ENCODE measurements at places on chromosomes 6 and 20.

DNA sequence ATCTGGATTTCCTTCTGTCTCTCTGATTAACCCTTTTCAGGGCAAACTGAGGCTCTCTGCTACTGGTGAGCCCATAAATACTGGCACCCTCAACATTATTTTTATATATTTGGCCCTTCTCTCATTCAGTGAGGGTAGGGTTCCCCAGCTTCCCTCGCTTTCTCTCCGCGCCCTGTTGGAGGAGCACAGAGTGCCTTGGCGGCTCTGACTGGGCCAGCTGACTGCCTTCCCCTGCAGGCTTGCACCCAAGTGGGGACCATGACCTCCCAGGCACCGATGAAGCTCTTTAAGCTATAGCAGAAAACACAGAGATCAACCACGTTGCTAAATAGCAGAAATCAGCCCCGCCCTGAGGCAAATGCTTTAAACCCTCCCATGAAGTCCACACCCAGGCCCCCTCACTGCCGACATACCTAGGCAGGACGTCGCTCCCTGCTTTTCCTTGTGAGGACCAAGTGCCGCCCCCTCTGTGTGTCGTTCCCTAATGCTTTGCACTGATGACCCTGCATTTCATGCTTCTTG lies 105.0 kb downstream of the HUS1B start:
- H3K4me1 ChIP-seq = no peaks in the 10 kb centered on the region
- H3K36me3 ChIP-seq = peaks cover 12% of the 10 kb centered on the region
- H3K27me3 ChIP-seq = no peaks in the 10 kb centered on the region
- DNase-seq = no peak
- no peak overlapping the region for H3K27ac ChIP-seq
- H3K4me3 ChIP-seq = no peak overlapping the region

- no peak for DNase-seq
- no peaks in the 10 kb centered on the region for H3K36me3 ChIP-seq
- no peak overlapping the region for H3K4me3 ChIP-seq
- H3K27me3 ChIP-seq = no peaks in the 10 kb centered on the region
Measured at GRCh38 chr6:154157706-154158105, 118.7 kb downstream of the OPRM1 start.

GRCh38 chr6:52027699-52028098 lies 59.7 kb downstream of the PKHD1 start:
- no peaks in the 10 kb centered on the region for H3K36me3 ChIP-seq
- DNase-seq = no peak
- no peaks in the 10 kb centered on the region for H3K27me3 ChIP-seq
- H3K4me3 ChIP-seq = no peak overlapping the region
- H3K4me1 ChIP-seq = no peaks in the 10 kb centered on the region

DNA sequence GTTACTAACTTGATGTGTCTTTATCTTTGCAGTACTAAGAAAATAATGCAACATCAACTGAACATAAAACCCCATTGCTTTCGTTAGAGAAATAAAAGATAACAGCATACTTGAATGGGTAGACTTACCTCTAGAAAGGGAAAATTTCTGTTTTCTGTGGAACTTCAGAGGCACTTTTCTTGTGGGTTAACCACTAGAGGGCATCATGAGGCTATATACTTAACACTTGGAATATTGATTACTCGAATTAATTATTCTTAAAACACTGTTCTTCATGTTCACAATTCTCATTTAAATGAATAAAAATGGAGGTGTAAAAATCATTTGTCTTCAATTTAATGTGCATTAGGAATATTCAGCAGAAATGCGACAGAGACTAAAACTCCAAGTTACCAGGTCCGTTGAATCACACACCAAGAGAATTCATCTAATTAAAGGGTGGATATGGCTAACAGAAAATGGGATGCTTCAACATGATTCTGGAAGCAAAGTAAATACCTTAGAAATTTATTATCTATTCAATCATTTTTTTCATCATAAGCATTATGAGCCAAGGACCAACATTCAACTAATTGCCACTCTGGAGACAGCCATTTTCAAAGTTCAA lies 330.8 kb upstream of the PREP start:
- no peaks in the 10 kb centered on the region for H3K27me3 ChIP-seq
- no peaks in the 10 kb centered on the region for H3K36me3 ChIP-seq
- no peaks in the 10 kb centered on the region for H3K4me1 ChIP-seq
- no peak for DNase-seq

DNA sequence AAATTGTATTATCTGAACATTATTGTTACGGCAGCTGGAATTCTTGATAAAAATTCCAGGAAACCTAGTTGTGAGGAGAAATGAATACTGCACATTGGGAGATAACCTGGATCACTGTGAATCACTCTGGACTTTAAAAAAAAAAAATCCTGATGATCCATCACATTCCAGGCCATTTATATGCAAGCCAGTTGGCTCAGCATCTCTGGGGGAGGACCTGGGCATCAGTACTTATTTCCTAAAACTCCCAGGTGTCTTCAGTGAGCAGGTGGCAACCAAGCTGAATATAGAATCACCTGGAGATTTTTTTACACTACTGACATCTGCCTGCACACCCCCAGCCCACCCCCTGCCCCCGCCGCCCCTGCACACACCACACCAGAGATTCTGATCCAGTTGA lies 39.1 kb upstream of the SIRT5 start:
- no peak overlapping the region for H3K27ac ChIP-seq
- H3K4me1 ChIP-seq = no peaks in the 10 kb centered on the region
- H3K36me3 ChIP-seq = no peaks in the 10 kb centered on the region

DNA sequence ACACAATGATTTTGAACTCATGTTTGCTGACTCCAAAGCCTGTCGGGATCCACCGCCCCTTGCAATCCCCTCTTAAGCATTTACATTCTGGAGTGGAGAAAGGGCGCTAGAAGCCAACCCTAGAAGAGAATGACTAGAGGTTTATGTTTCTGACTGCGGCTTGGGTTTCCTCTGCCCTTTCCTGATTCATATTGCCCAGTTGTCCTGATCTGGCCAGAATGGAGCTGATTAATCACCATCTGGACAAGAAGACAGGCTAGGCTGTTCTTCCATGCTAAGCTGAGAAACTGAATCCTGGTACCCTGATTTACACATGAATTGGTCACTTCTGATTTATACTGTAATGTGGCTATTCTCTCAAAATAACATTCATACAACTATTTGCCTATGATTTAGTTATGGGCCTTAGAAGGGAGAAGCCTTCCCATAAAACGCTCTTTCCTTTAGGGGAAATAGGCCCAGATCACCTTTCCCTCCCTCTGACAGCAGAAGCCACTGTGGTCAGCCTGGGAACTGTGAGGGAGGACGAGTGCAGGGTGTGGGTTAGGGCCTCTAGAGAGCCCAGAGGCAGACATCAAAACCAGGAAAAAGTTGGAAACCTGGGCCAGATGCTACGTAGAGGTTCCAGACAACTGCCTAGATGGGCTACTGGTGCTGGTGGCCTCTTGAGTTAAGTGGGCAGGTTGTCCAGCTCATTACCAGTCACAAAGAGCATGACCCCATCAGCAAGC lies 199.2 kb upstream of the PRDM1 start:
- H3K4me3 ChIP-seq = no peak overlapping the region
- H3K27me3 ChIP-seq = no peaks in the 10 kb centered on the region
- H3K27ac ChIP-seq = no peak overlapping the region
- peaks cover 7% of the 10 kb centered on the region for H3K4me1 ChIP-seq
- no peaks in the 10 kb centered on the region for H3K36me3 ChIP-seq

- H3K4me3 ChIP-seq = no peak overlapping the region
- no peaks in the 10 kb centered on the region for H3K27me3 ChIP-seq
- H3K27ac ChIP-seq = no peak overlapping the region
- no peaks in the 10 kb centered on the region for H3K4me1 ChIP-seq
- DNase-seq = no peak
- no peaks in the 10 kb centered on the region for H3K36me3 ChIP-seq
Measured at GRCh38 chr20:59723607-59724456, 119.5 kb downstream of the PHACTR3 start.

DNA sequence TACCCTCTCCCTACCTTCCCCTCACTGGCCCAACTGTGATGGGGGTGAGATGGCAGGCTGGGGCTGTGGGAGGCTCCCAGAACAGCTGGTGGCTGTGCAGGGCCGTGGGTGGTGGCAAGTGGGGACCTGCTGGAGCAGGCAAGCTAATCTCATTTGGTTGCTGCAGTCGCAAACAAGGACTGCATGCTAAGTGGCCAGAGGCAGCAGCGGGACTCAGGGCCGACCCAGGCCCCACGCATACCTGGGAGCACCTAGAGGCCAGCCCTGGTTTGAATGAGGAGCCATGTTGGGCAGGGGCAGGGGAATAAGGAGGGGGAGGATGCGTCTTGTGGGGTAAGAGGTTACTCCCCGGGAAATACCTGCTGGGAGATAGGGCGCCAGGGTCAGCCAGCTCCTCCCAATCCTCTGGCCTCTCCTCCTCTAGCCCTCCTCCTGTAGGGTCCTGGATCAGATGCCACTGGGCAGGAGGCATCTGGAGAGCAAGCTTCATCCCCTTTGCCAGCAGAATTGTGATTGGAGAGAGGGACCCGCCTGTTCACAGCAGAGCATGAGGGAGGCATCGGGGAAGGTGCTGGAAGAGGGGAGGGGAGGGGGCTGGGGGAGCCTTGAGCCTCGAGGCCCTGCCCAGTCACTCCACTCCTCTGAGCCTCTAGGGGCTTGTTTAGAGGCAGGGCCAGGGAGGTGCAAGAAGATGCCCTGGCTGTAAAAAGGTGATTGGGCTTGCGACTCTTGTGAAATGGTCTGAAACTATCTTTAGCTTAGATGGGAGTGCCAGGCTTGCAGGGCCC lies 24.3 kb upstream of the CDH22 start:
- peaks cover 15% of the 10 kb centered on the region for H3K4me1 ChIP-seq
- DNase-seq = no peak
- no peaks in the 10 kb centered on the region for H3K27me3 ChIP-seq
- no peaks in the 10 kb centered on the region for H3K36me3 ChIP-seq

DNA sequence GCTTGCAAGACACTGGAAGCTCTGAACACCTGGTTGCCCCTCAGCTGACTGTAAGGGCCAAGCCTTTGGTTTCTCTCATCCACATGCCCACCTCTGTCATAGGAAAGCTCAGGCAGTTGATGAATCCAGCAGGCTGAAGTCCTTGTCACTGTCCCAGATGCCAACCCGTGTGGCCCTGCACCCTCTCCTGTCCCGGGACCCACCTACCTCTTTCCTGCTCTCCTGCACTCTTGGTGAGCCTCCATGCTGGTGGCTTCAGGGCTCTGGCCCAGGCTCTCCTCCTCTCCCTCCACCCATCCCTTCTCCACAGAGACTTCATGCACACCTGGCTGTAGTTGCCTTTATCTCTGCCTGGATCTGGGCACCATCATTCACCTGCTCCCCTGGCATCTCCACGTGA lies 4.0 kb upstream of the GID8 start:
- H3K27ac ChIP-seq = no peak overlapping the region
- H3K4me3 ChIP-seq = no peak overlapping the region
- peaks cover 33% of the 10 kb centered on the region for H3K4me1 ChIP-seq

GRCh38 chr6:26520850-26521599 lies 17.1 kb upstream of the HMGN4 start:
- no peaks in the 10 kb centered on the region for H3K4me1 ChIP-seq
- no peaks in the 10 kb centered on the region for H3K27me3 ChIP-seq
